ENCODE measurements at places on chromosomes 11 and 22.

DNA sequence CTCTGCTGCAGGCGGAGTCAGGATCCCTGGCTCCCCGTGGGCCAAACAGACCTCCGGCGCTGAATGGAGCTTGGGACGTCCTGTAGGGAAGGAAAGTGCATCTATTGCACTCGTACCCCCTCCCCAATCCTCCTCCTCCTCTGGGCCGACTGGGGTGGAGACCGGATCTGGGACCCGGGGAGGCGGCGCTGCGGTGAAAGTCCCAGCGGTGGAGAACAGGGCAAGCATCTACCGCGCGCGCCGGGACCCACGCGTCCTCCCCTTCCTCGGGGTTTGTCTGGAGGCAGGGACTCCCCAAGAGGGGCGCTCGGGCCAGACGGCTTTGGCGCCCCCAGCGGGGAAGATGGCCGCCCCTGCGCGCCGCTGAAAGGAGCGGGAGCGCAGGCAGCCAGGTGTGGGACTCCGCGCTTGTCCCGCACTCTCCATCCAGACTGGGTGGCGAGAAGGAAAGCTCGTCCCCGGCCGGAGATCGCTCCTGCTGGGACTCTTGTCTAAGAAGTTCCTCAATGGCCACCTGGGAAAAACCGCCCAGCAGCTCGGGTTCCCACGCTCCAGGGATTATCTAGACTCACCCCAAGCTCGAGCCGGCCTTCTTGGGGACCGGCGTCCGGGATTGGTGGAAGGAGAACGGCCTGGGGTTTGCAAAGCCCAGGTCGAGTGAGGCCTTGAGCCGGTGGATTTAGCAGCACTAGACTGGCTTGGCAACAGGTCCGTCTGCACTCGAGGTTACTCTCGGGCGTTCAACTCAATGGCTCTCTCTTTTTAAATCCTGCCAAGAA lies 718 bp downstream of the FADS2 start:
- DNase-seq = no peak

DNA sequence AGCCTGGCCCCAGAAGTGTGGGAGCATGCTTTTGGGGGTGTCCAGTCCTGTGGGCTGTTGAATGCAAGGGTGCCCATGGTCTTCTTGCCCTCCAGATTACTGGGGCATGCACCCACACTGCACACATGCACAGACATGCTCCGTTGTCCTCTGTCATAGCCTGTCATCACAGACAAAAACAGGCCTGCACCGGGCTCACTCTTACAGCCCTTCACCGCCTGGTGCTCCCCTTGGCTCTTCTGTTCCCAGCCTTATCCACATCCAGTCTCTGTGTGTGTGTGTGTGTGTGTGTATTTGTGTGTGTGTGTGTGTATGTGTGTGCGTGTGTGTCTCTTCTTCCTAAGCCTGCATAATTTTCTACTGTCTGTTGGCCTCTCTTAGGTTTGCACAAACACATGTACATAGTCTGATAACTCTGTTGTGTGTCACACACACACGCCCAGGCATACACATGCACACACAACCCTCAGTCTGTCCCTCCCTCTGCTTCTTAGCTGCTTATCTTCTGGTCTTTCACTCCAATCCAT lies 23.4 kb upstream of the NECTIN1 start:
- DNase-seq = no peak

DNA sequence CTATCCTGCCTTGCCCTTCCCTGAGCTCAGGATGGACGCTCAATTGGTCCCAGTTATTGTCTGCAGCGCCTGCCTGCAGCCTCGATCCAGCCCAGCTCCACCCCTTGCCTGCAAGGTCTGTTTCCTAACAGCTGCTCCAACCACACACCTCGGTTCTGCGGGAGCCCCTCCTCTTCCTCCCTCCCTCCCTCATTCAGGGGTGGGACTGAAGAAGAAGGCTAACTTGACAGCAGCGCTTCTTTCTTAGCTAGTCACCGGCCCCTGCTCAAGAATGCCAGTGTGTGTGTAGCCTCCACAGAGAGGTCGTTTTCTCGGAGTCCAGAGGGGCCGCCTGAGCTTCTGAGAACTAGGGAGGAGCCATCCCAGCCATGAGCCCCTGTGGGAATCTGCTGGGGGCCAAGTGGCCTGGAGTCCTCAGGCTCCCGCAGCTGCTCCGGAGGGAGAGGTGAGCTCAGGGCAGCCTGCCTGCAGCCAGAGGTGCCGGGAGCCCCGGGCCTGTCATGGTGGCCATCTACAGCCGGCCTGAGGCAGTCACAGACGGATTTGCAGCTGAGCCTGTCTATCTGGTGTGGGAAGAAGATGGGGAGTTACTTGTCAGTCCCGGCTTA lies 36.1 kb downstream of the LIMK2 start:
- DNase-seq = peak; percentile 68

DNA sequence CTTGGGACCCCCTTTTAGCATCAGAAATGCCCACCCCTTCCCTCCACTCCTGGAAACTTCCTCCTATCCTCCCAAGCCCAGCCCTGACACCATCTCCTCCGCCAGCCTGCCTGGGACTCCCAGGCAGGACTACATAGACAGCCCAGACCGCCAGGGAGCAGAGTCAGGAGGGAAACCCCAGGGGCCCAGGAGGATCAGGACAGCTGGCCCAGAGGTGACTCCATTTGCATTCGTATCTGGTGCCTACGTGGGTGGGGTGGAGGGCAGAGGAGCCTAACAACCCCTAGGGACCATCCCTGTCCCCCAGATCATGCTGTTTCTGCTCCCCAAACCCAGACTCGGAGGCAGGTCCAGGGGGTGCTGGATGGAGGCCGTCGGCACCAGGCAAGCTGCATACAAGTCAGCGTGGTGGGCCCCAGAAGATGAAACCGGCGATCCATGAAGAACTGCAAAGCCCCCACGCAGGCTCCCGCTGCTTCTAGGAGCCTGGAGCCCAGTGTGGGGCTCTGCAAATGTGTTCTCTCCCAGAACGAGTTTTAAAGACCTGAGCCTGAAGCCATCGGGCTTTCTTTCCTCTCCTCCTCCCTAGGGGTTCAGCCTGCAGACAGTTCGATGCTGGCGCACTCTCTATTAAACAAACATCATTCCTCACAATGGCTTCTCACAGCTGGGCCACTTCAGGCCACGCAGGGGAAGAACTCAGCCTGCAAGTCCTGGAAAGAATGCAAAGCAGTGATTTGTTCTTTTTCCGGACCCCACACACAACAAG lies 1506.8 kb downstream of the BRD1 start:
- DNase-seq = no peak

- DNase-seq = no peak
These were observed 8.8 kb downstream of the MAJIN start for GRCh38 chr11:64963072-64963631.

DNA sequence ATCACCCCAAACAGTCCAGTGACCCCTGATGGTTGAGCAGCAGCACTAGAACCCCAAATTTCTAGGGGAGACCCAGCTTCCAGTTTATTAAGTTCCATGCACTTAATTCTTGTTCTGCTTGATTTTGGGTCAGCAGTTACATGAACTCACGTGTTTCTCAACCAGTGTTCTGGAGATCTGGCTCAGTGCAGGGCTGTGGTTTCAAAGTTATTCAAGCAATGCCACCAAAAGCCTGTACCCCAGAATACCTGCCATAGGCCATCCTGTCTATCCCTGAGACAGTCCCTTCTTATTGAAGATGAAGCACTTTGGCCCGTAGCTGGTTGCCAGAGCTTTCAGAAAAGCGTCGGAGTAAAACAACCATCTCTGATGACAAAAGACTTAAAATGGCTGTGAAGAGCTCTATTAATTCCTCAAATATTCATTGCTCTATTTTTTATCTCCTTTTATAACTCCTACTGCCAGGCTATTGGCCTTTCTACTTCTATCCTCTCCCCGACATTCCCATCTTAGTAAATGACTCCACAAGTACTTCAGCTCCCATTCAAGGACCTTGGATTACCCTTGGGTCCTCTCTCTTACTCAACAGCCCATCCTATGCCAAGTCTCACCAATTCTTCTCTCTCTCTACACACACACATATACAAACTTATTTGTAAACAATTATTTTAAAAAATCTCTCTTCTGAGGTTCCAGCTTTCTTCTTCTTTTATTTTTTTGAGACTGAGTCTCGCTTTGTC lies 18.0 kb upstream of the VPREB1 start:
- DNase-seq = no peak

GRCh38 chr11:14953904-14954303 lies 18.2 kb downstream of the CALCA start:
- no peak for DNase-seq

- DNase-seq = no peak
These were observed 40.7 kb downstream of the LMO1 start for GRCh38 chr11:8222820-8223512.

DNA sequence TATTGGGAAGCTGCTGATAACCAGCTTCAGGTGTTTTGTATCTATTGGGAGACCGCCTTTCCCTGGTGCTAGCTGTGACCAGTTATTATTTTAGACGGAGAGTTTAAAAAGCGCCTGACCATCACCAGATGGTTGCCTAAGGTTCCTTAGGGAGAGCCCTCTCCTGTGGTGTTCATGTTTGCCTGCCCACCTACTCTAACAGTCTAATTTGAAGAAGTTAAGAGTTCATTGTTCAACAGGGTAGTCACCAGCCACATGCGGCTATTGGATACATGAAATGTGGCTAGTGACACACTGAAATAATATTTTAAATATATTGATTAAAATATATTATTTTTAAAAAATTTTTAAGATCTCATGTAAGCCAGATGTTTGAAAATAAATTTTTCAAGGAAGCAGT lies 71.3 kb upstream of the SLN start:
- DNase-seq = no peak

- peak; percentile 46 for DNase-seq
These were observed 482 bp downstream of the DDX17 start for GRCh38 chr22:38505541-38506117.

- no peak for DNase-seq
These were observed 9.5 kb downstream of the SDF2L1 start for GRCh38 chr22:21651521-21652009.

- no peak for DNase-seq
These were observed 78.7 kb downstream of the ZNRF3 start for GRCh38 chr22:28962042-28962554.

DNA sequence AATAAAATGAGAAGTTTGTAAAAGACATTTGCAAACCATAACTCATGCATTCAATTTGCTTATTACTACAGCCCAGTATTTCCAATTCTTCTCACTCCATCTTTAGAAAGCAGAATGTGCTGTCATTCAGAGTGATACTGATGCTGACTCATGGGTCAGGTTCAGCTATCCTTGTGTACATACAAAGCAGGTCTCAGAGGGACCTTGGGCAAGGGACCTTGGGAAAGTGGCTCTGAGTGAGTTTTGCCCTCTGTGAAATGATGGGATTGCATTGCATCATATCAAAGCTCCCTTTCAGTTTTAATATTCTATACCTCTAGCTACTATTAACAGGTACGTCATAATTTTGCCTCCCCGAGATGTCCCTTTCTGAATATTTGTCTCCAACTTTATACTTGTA lies 848.7 kb downstream of the OPCML start:
- no peak for DNase-seq

DNA sequence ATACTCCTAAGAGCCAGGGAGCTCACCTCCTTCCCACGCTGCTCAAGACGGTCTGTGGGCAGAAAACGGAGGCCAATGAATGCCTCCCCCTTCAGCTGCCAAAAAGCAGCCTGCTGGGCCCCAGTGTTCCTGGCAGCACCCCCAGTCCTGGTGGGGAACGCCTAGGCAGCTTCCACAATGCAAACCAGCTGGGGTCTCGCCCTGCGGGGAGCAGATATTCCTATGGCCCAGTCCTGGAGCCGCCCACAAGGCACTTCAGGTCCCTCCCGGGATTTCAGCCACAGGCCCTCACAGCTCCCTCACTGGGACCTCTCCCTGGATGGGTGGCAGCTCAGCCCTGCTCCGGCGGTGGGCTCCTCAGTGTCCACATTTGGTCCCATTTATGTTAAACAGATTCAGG lies 29.2 kb downstream of the A4GALT start:
- no peak for DNase-seq

DNA sequence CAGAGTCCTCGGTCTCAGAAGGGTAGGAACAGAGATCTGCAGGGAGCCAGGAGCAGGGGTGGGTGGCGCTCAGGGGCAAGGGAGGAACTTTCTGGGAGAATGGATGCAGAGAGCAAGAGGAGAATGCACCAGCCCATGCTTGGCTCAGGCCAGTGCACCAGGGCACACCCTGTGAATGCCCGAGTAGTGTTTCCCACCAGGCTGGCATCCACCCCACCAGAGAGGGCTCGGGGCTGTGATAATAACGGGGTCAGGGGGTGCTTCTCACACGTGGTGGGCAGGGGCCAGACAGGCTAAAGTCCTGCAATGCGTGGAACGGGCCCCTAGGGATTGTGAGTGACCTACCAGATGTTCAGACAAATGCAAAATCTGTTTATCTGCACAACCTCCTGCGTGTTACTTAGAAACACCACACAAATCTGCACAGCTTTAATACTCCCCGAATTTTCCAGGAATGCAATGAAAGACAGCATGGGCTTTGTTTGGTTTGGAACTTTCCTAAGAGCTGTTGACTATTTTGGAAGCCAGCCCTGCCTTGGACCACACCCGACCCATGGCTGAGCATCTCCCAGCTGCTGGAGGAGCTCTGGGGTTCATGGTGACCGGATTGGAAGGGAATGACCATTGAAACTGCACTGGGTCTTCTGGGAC lies 368.3 kb downstream of the SHANK2 start:
- no peak for DNase-seq

- DNase-seq = no peak
These were observed 693.6 kb downstream of the TBC1D22A start for GRCh38 chr22:47456031-47456430.

- DNase-seq = peak; percentile 61
These were observed 6.0 kb upstream of the MALAT1 start for GRCh38 chr11:65492637-65493366.

DNA sequence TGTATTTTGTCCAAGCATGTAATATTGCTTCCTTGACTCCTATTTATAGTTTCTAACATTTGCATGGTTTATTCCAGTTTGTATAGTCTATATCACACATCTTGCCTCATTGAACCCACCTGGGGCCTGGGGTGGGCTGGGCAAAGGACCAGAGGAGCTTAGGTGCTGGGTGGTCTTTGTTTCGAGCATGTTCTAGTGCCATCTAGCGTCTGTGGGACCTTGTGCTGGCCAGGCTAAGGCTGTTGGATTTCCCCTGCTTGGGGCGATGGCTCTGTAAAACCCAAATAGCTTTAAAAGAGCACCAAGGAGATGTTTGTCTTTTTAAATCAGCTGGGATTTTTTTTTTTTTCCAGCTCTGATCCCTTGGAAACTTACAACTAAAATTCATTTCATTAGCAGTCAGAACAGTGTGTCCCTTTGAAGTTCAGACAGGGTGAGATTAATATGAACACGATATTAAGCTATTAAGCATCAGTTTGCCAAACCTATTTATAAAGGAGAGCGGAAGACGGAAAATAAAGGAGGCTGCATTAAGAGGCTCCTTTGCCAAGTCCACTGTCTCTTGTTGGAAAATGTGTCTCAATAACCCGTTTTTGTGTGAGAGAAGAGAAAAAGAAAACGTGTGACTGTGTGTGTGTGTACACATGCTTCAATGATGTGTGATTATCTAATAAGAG lies 157.4 kb downstream of the COMMD9 start:
- peak; percentile 30 for DNase-seq

Data from AG09319 (cell line).